ENCODE measurements at places on chromosomes 12 and 14.

GRCh38 chr12:1502379-1502720 is 92.0 kb downstream of the FBXL14 start:
- DNase-seq = no peak

- peak; percentile 62 for DNase-seq
These were observed 3.3 kb downstream of the COL2A1 start for GRCh38 chr12:48000878-48001504.

DNA sequence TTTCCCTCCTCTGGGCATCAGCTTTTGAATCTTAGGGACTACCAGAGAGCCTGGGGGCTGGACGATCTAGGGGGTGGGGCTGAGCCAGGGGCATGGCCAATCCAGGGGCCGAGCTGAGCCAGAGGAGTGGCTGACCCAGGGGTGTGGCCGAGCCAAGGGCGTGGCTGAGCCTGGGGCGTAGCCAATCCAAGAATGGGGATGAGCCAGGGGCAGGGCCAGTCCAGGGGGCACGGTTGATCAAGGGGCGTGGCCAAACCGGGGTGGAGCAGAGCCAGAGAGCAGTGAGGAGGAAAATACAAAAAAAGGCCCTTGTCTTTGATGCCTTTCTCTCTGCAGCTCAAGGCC is 219.3 kb upstream of the NOS1 start:
- DNase-seq = peak; percentile 13

- no peak for DNase-seq
These were observed 40.0 kb upstream of the PCNX4 start for GRCh38 chr14:60051721-60052221.

- no peak for DNase-seq
These were observed 2.0 kb upstream of the GALC start for GRCh38 chr14:87994974-87995373.

DNA sequence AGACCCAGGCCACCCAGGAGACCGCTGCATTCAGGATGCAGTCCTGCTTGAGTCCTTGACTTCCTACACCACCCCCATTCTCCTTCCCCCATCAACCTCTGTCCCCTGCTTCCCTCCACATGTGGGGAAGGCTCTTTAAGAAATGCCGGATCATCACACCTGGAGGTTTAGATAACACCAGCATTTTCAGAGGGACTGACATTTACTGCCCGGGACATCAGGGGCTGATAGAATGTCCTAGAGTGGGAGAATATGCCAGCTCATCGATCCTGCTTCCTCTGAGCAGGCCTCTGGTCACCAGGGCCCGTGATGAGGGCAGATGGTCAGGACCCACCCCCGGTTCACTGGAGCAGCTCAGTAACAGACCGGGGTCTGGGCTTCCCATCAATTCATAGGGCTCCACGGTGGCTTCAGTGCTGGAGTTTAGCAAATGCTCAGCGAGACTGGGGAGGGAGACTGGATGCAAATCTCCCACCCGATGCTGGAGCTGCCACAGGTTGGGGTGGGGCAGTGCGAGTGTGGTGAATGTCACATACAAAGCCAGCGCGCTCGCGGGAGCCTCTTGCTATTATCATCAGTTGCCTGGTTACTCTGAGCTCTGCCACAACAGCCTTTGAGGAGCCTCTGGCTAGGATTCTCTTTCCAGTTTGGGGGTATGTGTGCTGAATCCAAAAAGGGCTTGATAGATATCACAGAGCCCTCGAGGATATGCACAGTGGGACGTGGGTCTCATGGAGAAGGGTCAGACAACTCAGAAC is 111.6 kb downstream of the RBM19 start:
- no peak for DNase-seq

- no peak for DNase-seq
These were observed 20.8 kb downstream of the SH2B3 start for GRCh38 chr12:111426344-111427185.

GRCh38 chr12:116376354-116377193 is 99.1 kb upstream of the MED13L start:
- no peak for DNase-seq

- no peak for DNase-seq
These were observed 24.5 kb upstream of the BCL11B start for GRCh38 chr14:99296517-99296916.

DNA sequence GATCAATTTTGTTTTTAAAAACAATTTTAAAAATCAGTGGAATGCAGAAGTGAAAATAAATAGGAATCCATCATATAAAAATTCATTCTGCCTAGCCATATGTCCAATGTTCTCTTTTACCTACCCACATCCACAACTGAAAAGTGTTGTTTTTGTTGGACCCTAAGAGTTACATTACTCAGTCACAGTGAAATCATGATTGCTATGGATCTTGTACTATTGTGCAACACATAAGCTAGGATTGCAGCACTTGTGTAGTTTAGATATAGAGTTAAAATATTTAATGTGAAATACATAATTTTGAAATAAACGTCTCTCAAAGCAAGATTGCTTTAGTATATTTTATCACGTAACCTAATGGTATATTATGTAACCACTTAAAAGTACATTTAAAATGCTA is 213.3 kb upstream of the CLEC14A start:
- DNase-seq = no peak

GRCh38 chr12:38373784-38374183 is 57.2 kb downstream of the ALG10B start:
- no peak for DNase-seq

GRCh38 chr14:50335989-50336824 is 24.1 kb downstream of the DMAC2L start:
- DNase-seq = no peak

DNA sequence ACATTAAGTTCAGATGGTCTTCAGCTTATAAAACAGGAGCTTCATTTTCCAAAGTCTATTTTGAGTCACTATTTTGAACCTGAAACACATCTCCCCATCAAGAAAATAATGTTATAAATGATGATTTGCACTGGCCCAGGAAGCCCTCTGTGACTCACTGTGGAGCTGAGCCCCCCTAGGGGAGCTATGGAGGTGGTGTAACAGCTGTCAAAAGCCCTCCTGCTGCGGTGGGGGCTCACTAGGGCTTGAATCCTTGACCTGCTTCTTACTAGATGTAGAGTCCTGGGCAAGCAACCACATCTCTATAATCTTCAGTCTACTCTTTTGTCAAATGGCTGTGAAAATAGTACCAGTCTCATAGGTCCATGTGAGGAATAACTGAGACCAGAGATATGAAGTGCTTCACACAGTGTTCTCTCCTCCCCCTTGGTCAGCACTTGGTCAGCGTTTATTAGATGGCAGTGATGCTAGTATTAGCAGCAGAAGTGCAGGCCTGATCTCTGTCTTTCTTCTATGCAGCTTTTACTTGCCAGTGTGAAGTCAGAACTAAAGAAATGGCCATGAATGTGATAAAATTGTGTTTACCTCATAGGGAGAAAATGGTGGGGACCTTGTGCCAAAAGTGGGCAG is 83.4 kb downstream of the RTN1 start:
- no peak for DNase-seq

DNA sequence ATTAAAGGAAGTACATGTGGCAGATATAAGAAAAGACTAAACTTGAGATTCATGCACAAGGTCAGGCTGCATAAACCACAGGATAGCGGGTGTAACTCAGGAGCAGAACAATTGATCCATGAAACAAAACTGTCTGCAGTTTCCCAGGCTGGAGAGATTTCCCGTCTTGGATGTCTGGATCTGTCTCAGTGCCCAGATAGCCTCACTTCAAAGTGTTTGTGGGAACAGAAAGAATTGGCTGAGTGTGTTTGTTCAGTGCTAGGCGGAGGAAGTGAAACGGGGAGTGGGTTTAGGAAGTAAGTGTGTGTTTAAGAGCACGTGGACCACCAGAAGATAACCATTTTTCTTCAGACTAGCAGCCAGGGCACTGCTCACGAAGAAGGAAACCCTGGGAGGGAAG is 1.4 kb upstream of the RNASE10 start:
- DNase-seq = no peak

DNA sequence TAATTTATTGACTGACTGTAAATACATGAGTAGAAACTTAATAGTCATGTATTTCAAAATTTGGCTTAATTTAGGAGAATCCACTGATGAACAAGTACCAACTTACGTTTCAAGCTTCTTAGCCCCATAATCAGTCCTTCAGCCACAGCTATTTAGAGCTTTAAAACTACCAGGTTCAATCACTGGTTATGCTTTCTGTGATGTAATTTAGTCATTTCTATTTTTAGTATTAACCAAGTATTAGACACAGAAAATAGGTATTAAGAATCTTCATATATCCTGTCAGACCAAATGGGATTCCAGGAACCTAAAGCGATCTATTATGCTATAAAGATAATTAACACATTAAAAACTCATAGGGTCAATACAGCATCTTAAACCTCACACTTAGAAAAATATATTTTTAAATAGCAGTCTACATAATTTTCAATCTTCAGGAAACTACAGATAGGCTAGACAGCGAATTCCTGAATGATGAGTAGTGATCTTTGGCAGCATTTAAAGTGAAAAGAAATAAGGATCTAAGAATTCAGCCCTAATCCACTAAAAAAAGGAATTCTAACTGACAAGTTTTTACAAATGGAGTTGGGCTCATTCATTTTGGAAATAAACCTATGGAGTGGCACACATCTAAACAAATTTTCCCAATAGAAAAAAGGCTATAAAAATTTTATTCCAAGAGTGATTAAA is 51.5 kb downstream of the ZC3H14 start:
- DNase-seq = no peak

GRCh38 chr14:55847766-55848165 is 267.8 kb downstream of the KTN1 start:
- DNase-seq = no peak

GRCh38 chr12:2075508-2076195 is 22.9 kb downstream of the CACNA1C start:
- DNase-seq = no peak

Measured in 8988T (cell line).